ENCODE measurements at places on chromosomes 7 and 10. TPM values are rescaled to one million over a fixed set of nuclear protein-coding genes. Genes with fewer than 3 reads are reported as not detected.

DNA sequence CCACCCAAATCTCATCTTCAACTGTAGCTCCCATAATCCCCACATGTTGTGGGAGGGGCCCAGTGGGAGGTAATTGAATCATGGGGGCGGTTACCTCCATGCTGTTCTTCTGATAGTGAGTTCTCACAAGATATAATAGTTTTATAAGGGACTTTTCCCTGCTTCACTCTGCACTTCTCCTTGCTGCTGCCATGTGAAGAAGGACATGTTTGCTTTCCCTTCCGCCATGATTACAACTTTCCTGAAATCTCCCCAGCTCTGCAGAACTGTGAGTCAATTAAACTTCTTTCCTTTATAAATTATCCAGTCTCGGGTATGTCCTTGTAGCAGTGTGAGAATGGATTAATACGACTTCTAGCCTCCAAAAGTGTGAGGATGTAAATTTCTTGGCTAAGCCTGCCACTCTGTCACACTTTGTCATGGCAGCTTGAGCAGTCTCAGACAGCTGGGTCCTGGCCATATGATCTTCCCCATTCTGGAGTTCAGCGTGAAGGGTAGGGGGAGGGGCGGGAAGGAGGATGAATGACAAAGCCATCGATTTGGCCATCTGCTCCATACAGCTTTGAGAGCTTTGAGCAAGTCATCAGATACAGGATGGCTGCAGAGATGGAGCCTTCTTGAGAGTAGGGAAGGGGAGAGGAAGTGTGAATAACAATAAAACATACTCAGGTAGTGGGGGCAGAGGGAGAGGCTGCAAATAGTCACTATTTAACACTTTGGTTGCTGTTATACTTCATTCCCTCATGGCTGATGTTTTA is 19.1 kb upstream of the INPP5F start:
- no peak for DNase-seq

DNA sequence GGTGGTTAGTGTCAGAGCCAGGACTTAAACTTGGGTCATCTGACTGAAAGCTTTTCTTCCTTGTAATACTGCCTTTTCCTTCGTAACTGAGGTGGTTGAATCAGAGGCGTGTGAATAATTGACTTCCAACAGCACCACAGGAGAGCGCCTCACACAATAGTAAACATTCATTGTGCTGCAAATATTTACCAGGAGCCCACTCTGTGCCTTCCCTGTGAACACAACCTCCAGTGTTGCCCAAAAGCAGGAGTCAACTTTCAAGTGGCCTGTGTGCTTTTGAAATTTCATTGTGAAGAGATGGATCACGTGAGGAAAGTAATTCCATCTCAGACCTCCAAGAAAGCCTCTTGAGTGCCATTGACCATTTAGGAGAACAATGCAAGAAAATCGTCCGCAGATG is 60.2 kb downstream of the ADRA2A start:
- no peak for DNase-seq

GRCh38 chr10:102266670-102267069 is 21.3 kb downstream of the GBF1 start:
- no peak for DNase-seq

DNA sequence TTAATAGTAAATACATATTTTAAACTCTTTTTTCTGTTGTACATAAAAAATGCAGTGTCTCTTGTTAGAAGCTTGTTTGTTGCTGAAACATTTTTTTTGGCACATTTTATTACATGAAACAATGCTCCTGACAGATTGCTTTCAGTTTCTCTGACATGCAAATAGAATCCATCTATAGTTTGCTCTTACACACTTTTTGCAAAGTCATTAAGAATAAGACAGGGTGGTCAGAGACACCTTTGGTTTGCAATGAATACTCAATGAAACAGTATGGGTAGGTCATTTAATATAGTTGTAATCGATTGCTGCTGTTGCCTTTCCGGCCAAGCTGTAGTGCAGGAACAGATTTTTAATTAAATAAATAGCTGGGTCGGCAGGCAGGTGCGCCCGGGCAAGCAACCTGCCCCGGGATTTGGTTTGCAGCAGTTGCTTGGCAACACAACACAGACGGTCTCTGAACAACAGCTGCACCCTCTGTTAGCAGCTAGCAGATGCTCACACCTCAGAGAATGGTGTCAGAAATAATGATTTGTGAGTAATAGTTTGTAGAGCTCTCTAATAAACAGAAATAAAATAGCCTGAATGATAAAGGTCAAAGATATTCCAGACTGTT is 115.7 kb upstream of the CACNA2D1 start:
- DNase-seq, result no peak

- DNase-seq, result peak; percentile 17
Measured at GRCh38 chr10:1280466-1281404, 224.6 kb downstream of the WDR37 start.

DNA sequence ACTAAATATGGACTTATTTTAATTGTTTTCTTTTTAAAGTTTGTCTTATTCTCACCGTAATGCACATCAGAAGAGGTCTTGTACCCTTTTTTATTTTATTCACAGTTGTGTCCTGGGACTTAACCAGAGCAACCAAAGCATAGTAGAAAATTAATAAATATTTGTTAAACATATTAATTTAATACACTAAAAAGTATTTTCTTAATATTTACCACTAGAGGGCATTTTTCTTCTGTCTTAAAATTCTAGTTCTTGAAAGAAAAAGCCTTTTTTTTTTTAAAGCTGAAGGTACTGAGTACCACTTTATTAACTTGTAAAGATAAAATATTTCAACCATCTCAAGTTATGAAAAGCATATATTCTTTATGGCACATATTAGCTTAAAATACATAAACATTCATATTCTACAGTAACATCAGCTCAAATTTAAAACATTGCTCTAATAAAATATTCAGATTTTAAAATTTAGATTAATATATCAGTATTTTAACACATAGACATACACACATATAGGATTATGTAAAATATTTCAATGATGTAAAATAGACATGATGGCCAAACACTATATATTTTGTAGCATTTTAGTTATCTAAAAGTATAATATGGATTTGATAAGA is 260.4 kb downstream of the SEMA3A start:
- no peak for DNase-seq

DNA sequence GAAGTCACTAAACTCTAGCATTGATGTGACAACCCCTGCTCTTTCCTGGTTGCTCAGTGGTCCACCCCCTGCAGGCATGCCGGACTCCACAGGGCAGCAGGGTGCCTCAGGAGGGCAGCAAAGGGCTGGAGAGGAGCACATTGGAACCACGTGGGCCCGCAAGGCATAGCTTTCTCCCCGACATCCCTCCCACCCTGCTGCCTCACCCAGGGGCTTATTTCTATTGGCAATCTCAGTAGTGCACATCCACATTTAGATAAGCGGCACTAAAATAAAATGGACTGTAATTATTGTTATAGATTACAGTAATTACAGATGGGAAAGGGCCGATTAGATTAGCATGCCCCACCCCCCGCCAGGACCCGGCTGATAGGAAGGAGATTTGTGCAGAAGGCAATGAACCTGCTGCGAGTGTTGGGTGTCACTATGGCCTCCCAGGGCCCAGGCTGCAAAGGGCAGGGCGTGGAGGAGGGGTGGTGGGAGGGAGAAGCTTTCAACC is 580.1 kb downstream of the GRID1 start:
- no peak for DNase-seq

DNA sequence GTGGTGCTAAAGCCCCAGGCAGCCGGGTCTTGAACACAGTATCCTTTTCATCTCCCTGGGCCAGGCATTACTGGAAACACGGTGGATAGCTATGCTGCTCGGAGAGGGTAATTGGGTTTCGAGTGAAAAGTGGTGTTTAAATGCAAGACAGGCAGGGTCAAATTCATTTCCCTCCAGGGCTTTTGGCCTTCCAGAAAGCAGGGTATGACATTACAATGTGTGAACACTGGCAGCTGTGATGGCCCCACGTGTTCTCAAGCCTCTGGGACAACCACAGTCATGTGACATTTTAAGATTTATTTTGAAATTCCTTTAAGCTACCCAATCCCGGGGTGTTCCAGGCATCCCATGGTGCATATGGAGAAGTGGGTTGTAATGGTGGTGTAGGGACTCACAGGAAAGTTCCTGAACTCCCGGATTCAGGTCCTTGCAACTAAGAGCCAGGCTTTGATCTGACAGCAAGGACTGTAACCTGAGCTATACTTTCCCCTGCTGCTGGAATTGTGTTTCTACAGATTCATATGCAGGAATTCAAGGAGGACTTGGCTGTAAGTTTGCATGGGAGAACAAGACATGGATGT is 46.8 kb downstream of the INSYN2A start:
- no peak for DNase-seq

DNA sequence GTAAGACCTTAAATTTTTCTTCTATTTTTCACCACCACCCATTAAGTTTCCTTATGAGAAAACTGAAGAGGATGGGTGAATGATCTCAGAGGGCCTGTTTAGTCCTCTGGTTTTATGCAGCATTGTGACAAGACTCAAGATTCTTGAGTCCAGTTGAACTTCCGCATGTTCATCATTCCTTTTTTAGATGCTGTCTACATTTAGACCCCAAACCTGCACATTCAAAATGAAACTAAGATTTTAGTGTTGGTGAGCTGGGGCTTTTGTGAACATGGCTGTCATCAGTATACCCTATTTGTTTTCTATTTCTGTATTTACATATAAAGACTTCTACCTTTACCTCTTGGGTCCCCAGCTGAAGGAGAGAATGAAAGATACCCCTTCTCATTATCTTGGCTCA is 31.1 kb downstream of the NET1 start:
- DNase-seq, result no peak

DNA sequence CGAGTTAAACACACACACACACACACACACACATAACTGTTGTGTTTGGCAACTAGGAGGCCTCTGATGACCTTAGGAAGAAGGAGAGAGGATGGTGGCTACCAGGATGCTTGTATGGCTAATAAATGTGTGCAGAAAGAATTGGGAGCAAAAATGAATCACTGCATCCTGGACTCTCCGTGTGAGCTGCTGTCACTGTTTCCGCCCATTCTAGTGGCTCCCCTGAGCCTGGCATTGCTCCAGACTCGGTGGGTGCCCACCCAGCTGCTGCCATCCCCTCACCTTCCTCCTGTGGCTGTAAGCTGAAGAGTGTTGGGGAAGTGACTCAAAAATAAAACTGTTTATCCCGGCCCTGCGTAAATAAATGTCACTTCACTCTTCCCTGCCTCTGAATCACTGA is 149.5 kb upstream of the MINDY3 start:
- DNase-seq, result no peak

GRCh38 chr10:93248583-93249227 is 175.0 kb downstream of the CYP26A1 start:
- DNase-seq, result no peak

DNA sequence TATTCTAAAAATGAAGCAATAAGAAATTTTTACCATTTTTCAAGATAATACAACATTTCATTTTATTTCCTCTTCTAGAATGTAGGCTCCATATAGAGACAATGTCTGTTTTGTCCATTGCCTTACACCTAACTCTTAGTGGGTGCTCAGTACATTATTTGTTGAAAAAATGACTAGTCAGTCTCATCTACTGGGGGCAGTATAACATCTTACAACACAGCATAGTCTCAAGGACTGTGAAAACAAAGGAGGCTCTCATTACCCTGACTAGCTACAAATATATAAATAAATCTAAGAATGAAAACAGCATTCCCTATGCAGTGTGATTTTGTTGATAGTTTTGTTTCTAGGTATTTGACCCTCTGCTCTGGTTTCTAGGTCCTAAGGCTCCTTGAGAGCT is 11.6 kb downstream of the CRPPA start:
- no peak for DNase-seq

- no peak for DNase-seq
Measured at GRCh38 chr7:79063019-79063698, 390.3 kb downstream of the MAGI2 start.

- DNase-seq, result peak; percentile 55
Measured at GRCh38 chr10:95906677-95907455, 909 bp upstream of the CC2D2B start.

DNA sequence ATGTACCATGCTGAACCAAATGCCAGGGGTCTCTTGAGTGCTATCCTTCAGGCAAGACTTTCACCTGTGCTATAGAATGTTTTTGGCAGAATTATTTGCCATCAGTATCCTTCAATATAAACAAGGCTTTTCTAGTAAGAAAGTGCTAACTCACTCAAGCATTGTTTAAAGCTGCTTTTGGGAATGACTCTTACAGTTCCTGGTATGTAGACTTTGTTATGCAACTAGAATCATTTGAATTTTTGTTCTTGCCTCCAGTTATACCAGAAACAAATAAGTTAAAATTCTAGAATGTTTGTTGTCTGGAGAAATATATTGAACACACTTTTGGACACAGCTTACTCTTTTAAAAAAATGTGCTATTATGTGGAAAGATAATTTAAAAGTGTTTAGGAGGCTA is 39.5 kb upstream of the RTKN2 start:
- DNase-seq, result no peak

DNA sequence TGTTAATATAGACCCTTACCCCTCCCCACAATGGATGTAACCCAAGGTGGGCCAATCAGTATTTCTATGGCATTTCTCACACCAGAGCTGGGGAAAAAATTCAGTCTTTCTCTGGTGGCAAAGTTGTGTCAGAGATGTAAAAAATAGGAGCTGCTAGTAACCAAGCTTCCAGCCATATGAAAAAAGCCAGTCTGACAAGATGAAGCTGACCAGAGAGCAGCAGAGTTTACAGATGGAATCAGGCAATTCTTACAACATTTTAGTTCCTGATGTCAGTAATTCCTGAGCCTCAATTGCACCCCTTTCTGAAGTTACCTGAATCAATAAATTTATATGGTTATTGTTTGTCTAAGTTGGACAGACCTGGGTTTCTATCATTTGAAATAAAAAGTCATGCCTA is 286.3 kb downstream of the HPSE2 start:
- no peak for DNase-seq

- DNase-seq, result peak; percentile 98
Measured at GRCh38 chr7:138459413-138460175, 465 bp upstream of the TRIM24 start.

GRCh38 chr7:105268511-105269392 is 120.0 kb downstream of the SRPK2 start:
- DNase-seq, result no peak

- DNase-seq, result no peak
Measured at GRCh38 chr10:117454502-117454901, 79.3 kb upstream of the PDZD8 start.

- DNase-seq, result no peak
Measured at GRCh38 chr7:43104874-43105520, 7.5 kb upstream of the HECW1 start.

- DNase-seq, result no peak
Measured at GRCh38 chr7:81669476-81670105, 100.3 kb downstream of the HGF start.

GRCh38 chr7:155644971-155645509 is 579 bp downstream of the RBM33 start:
- peak; percentile 56 for DNase-seq

AOC1 gene
- not detected for total RNA-seq

STK31 gene
- not detected for total RNA-seq

TRPV5 gene
- not detected for total RNA-seq

SLC25A40 gene
- 52.4 TPM for total RNA-seq

FKBP9 gene
- total RNA-seq, result 0.55 TPM

CALHM2 gene
- 135 TPM for total RNA-seq

CNTNAP2 gene
- total RNA-seq, result not detected

FAM25G gene
- total RNA-seq, result not detected

DKK1 gene
- not detected for total RNA-seq

CCDC172 gene
- not detected for total RNA-seq
